ENCODE measurements at places on chromosomes 7 and 10.

DNA sequence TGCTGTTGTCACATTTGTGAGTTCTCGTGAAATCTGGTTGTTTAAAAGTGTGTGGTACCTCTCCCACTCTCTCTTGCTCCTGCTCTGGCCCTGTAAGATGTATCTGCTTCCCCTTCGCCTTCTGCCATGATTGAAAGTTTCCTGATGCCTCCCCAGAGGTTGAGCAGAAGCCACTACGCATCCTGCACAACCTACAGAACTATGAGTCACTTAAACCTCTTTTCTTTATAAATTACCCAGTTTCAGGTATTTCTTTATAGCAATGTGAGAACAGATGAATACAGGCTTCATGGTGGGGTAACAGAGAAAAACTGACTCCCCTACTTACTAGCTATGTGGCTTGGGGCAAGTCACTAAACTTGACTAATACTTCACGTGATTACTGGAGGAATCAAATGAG lies 18.0 kb upstream of the STEAP4 start:
- H3K4me3 ChIP-seq: no peak overlapping the region
- H3K27me3 ChIP-seq: peaks cover 9% of the 10 kb centered on the region
- H3K4me1 ChIP-seq: no peaks in the 10 kb centered on the region
- no peaks in the 10 kb centered on the region for H3K36me3 ChIP-seq
- no peak overlapping the region for H3K27ac ChIP-seq

DNA sequence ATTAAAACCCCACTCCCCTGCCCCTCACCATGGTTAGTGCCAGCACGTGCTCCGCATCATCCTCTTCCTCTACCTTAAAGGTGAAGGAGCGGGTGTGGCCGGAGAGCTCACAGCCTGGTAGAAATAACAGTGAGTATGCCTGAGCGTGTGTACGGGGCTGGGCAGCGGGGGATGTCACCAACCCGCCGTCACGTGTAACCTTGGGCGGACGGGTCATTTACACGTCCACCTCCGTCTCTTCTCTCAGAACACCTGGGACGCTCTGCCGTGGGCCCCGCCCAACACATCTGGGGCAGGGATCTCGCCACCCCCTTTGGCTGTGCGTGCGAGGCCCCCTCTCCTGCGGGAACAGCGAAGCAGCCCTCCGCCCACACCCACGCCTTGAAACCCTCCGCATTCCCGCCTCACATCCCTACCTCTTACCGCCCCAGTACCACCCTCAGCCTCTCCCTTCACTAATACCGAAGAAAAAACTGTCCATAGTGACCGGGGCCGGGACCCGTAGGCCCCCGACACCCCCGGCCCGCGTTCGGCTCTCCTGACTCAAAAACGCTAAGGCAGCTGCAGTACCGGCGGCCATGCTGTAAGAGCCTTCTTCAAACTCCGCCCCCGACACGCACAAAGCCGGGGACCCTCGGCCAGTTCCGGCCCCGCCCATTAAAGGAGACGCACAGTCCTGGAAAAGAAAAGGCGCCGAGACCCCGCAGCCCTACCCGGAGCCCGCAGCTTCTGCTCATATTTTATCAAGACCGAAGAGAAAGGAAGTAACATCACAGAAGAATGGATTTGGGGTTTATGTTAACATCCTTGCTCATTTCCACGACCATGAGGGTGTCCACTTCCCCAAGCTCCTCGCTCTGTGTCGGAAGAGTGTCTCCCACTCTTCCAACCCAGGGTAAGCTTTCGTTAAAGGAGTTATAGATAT lies at the start of gene NPM3:
NPM3 (minus strand) TSS at position 636 of the 925 bp plus-strand sequence; CDS start at position 580, 56 bp downstream.
- H3K27me3 ChIP-seq: peaks cover 5% of the 10 kb centered on the region
- peaks cover 31% of the 10 kb centered on the region for H3K36me3 ChIP-seq
- peak; percentile 92 for DNase-seq
- peaks cover 57% of the 10 kb centered on the region for H3K4me1 ChIP-seq
- H3K4me3 ChIP-seq: peak within 1 kb of the TSS; percentile 100

GRCh38 chr10:1737222-1738061 lies at the start of gene ADARB2:
Gene ADARB2 (minus strand): TSS chr10:1737525.
- DNase-seq: no peak
- peaks cover 56% of the 10 kb centered on the region for H3K27me3 ChIP-seq
- H3K36me3 ChIP-seq: no peaks in the 10 kb centered on the region
- H3K4me3 ChIP-seq: no peak within 1 kb of the TSS
- no peaks in the 10 kb centered on the region for H3K4me1 ChIP-seq

DNA sequence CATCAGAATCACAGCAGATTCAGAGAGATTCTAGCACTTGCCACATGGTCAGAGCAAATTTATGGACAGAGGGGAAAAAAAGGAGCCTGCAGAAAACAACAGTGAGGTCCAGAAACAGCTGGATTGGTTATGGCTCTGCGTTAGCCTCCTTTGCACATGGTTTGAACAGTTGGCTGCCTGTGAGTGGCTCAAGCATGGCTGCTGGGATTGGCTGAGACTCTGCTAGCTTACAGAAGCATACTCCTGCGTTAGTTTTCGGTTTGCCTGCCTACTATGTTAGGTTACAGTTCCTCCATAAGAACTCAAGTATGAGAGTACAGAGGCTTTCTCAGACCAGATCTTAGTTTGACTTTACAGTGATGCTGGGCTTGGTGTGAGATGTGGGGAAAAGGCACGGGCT lies 80.7 kb upstream of the WDR11 start:
- H3K36me3 ChIP-seq: no peaks in the 10 kb centered on the region
- H3K4me3 ChIP-seq: no peak overlapping the region
- H3K27me3 ChIP-seq: no peaks in the 10 kb centered on the region

GRCh38 chr10:844552-844951 lies 87.0 kb downstream of the LARP4B start:
- no peak overlapping the region for H3K27ac ChIP-seq
- peaks cover 54% of the 10 kb centered on the region for H3K36me3 ChIP-seq
- peaks cover 29% of the 10 kb centered on the region for H3K4me1 ChIP-seq

- no peak for DNase-seq
- peaks cover 64% of the 10 kb centered on the region for H3K36me3 ChIP-seq
- peak overlapping the region; percentile 100 for H3K27ac ChIP-seq
- H3K4me3 ChIP-seq: peak overlapping the region; percentile 99
- peaks cover 29% of the 10 kb centered on the region for H3K4me1 ChIP-seq
Measured at GRCh38 chr10:27157150-27157549, 2.0 kb downstream of the MASTL start.

DNA sequence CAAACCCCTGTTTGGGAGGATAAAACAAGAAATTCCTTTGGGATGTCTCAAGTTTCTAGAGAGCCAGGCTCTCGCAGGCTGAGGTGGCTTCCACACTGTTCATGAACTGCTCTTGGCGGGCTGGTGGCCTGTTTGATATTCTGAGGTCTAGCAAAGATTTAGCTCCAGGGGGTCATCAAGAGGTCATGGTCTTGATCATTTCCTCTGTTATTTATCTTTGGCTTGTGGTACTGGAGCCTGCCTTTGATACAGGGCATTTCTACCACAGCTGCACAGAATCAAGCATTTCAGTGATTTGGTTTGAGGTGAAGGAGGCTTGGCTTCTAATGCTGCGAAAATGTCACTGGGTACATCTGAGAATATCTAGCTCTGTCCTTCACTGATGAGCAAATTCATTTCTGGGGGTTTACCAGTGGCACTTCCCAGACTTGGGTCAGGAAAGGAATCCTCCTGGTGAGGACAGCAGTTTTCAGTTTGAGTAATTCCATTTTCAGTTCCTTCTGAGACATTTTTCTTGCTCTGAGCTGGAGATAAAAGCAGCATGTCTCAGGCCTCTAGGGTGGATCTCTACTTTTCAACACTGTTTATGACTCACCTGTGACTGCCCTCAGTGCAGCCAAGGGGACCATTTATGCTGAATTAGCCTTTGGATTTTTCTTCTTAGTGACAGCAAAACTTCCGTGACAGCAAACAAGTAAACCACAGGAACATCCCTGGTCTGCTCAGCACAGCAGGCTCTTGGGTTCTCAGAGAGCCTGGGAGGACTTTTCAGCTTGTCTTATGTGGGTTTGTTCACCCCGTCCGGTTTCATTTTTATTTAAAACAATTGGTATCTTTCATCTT lies 312.0 kb downstream of the RNLS start:
- H3K27me3 ChIP-seq: peaks cover 12% of the 10 kb centered on the region
- peaks cover 51% of the 10 kb centered on the region for H3K4me1 ChIP-seq
- peak overlapping the region; percentile 87 for H3K27ac ChIP-seq
- peak overlapping the region; percentile 63 for H3K4me3 ChIP-seq
- peaks cover 6% of the 10 kb centered on the region for H3K36me3 ChIP-seq
- DNase-seq: peak; percentile 82

DNA sequence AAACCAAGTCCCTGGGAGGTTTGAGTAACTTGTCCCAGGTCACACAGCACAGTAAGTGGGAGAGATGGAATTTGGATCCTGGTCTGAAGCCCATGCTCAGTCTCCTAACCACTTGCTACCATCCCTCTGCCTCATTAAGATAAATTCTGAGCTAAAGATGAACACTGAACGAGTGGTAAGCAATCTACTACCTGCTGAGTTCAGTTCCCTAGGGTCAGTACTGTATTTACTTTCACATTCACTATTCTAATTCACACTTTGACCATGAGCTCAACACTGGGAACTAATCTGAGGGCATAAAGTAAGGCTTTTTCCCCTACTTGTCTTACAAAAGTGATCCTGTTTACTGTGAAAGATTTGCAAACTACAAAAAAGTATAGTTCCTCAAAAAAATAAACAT lies 2.4 kb downstream of the UROS start:
- no peaks in the 10 kb centered on the region for H3K27me3 ChIP-seq
- H3K4me1 ChIP-seq: peaks cover 19% of the 10 kb centered on the region
- H3K27ac ChIP-seq: no peak overlapping the region
- DNase-seq: no peak
- no peak overlapping the region for H3K4me3 ChIP-seq
- H3K36me3 ChIP-seq: peaks cover 4% of the 10 kb centered on the region

DNA sequence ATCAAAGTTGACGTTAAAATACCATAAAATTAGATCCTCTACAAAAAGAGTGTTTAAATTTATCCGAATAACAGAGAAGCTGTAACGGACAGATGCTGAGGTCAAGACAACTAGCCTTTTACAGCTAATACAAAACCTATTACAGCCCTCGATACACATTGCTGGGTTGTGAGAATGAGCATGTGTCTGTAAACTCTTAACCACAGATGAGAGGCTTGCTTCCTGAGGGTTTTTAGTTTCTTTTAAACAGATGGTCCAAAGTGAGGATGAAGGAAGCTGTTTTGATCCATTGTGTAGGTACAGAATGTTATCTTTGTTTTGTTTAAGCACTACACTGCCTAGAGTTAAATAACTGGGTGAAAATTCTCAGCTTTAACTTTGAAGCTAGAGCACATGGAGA lies 578.2 kb downstream of the PARD3 start:
- H3K4me1 ChIP-seq: no peaks in the 10 kb centered on the region
- H3K4me3 ChIP-seq: no peak overlapping the region
- no peak overlapping the region for H3K27ac ChIP-seq
- H3K36me3 ChIP-seq: no peaks in the 10 kb centered on the region
- DNase-seq: no peak

- no peak for DNase-seq
- H3K36me3 ChIP-seq: no peaks in the 10 kb centered on the region
- H3K27me3 ChIP-seq: no peaks in the 10 kb centered on the region
- no peak overlapping the region for H3K27ac ChIP-seq
Measured at GRCh38 chr7:84629216-84629615, 434.6 kb upstream of the SEMA3A start.

- H3K4me1 ChIP-seq: peaks cover 42% of the 10 kb centered on the region
- H3K27ac ChIP-seq: no peak overlapping the region
- H3K36me3 ChIP-seq: peaks cover 4% of the 10 kb centered on the region
- no peak for DNase-seq
- no peaks in the 10 kb centered on the region for H3K27me3 ChIP-seq
Measured at GRCh38 chr10:71837098-71837827, 13.8 kb downstream of the PSAP start.

- H3K27ac ChIP-seq: no peak overlapping the region
- DNase-seq: no peak
- peaks cover 10% of the 10 kb centered on the region for H3K27me3 ChIP-seq
- peaks cover 2% of the 10 kb centered on the region for H3K36me3 ChIP-seq
Measured at GRCh38 chr10:73307203-73307800, 51.4 kb downstream of the CFAP70 start.

- DNase-seq: no peak
- peaks cover 35% of the 10 kb centered on the region for H3K27me3 ChIP-seq
- H3K27ac ChIP-seq: no peak overlapping the region
Measured at GRCh38 chr7:150955519-150956394, 22.4 kb downstream of the KCNH2 start.

GRCh38 chr7:55245271-55245723 lies 119.8 kb upstream of the LANCL2 start:
- H3K4me1 ChIP-seq: no peaks in the 10 kb centered on the region
- H3K27ac ChIP-seq: no peak overlapping the region
- no peak overlapping the region for H3K4me3 ChIP-seq
- peak; percentile 15 for DNase-seq
- no peaks in the 10 kb centered on the region for H3K27me3 ChIP-seq

GRCh38 chr7:121366852-121367431 lies 29.2 kb downstream of the FAM3C start:
- peaks cover 35% of the 10 kb centered on the region for H3K4me1 ChIP-seq
- peak; percentile 47 for DNase-seq
- no peak overlapping the region for H3K4me3 ChIP-seq
- H3K36me3 ChIP-seq: peaks cover 33% of the 10 kb centered on the region
- no peaks in the 10 kb centered on the region for H3K27me3 ChIP-seq

- H3K4me3 ChIP-seq: no peak overlapping the region
- no peak overlapping the region for H3K27ac ChIP-seq
- peaks cover 23% of the 10 kb centered on the region for H3K4me1 ChIP-seq
Measured at GRCh38 chr10:88115407-88115806, 252.0 kb downstream of the PTEN start.

Measured in activated CD8-positive, alpha-beta T cell treated with anti-CD3 and anti-CD28 coated beads, Interleukin-2, amount 10 ng/mL, durations not matched to agents 7 days and 5 days (primary cell).